ENCODE measurements at places on chromosomes 3 and 15.

- DNase-seq, result no peak
Measured at GRCh38 chr3:20235796-20236195, 49.8 kb upstream of the SGO1 start.

DNA sequence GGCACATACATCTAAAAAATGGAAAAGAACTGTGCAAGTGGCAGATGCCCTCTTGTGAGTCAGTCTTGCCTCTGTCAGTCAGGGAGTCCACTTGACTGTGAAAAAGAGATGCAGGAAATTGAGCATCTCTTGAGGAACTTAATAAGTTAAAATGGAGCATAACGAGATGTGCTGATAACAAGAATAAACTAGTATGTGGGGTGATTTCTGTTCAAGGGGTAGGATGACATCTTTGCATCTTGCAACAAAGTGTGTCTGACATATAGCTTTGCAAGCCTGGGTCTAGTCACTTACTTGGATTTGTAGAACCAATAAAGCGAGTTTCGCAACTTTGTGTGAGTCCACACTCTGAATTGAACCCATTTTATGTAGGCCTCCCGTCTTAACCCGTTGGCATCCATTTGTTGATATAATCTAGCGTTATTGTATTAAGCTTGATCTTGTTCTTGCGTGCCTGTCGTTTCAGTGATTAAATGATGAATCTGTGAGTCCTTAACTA is 2.2 kb downstream of the USP3 start:
- no peak for DNase-seq

DNA sequence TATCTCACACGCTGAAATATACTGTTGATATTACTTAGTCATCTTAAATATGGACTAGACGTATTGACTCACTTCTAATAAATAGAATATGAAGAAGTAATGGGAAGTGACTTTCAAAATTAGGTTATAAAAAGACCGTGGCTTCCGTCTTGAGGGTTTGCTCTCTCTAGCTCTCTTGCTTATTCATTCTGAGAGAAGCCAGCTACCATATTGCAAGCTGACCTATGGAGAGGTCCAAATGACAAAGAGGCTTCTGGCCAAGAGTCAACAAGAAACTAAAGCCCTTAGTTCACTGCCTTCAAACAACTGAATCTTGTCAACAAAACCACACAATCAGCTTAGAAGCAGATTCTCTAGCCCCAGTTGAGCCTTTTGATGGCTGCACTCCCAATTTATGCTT is 46.1 kb downstream of the SLC9C1 start:
- no peak for DNase-seq

- DNase-seq, result no peak
Measured at GRCh38 chr15:90400005-90400758, 12.1 kb downstream of the IQGAP1 start.

DNA sequence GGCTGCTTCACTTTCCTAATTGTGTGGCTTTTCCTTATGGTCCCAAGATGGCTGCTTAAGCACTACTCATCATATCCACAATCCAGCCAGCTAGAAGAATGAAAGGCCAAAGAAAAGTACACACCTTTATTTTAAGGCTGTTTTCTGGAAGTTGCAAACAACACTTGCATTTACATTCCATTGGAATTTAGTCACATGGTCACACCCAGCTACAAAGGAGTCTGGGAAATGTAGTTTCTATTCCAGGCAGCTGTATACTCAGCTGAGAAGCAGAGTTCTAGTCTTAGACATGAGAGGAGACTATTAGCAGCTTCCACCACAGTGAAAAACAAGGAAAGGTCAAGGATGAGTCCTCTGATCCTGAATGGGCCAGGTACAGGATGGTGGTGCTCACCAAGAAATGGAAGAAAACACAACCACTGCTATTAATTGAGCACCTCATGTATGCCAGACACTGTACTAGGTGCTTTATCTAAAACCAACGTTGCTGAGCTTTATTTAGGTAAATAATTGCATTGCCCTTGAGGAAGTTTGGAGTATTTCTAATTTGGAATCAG is 28.0 kb upstream of the ATG7 start:
- no peak for DNase-seq

DNA sequence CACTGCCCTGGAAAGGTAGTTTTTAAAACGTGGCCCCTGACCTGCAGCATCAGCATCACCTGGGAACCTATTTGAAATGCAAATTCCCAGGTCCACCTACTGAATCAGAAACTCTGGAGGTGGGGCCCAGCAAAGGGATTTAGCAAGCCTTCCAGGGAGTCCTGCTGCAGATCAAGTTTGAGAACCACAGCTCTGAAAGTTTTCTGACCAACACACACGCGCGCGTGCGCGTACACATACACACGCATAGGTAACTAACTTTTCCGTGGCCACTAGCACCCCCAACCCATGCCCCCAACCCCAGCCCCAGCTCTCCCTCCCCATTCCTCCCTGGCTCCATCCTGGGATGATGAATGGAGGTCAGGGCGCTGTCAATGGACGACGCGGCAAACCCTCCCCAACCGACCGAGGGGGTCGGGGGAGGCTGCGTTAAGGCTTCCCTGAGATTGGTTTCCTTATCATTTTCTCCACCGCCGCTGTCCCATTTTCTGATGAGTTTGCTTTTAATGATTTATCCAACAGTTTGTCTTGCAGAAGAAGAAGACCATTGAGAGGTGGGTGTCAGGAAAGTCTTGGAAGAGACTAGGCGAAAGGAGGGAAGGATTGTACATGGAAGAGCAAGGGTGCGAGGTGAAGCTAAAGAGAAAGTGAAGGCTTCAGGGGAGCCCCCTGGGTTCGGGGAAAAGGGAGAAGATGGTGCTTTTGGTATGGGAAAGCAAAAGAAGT is 590 bp upstream of the BOC start:
- peak; percentile 31 for DNase-seq
